NCI-H1436 (cell line): ENCODE measurements at places on chromosomes 3 and 15.

GRCh38 chr15:28913171-28913765 lies 27.5 kb downstream of the APBA2 start:
- DNase-seq = no peak

- no peak for DNase-seq
These were observed 27.8 kb downstream of the GAP43 start for GRCh38 chr3:115651087-115651486.

DNA sequence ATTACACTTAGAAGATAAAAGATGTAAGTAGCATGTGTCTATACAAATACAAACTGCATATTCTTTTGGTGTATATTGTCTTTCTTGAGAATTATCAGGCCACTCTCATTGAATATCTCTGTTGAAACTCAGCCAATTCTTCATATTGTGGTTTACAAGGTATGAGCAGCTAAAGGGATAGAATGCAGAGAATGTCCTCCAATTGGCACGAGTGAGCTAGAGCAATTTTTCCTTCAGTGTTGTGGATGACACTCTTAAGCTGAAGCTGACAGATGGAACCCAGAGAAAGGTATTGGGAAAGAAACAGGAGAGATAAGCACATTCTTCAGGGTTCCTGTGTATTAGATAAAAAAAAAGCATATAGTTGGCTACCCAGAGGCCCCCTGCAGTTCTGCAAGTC lies 453.1 kb downstream of the EPHA3 start:
- no peak for DNase-seq

- DNase-seq = no peak
These were observed 31.5 kb downstream of the MBNL1 start for GRCh38 chr3:152300029-152300731.

DNA sequence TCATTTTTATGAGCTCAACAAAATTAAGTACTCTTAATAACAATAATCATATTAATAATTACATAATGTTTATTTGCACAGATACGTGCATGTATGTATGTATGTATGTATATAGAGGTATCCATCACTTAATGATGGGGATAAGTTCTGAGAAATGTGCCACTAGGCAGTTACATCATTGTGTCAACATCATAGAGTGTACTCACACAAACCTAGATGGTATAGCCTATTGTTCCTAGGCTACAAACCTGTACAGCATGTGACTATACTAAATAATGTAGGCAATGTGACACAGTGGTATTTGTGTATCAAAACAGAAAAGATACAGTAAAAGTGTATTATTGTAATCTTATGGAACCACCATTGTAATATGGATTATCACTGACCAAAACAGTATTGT lies 874.7 kb upstream of the GBE1 start:
- no peak for DNase-seq

DNA sequence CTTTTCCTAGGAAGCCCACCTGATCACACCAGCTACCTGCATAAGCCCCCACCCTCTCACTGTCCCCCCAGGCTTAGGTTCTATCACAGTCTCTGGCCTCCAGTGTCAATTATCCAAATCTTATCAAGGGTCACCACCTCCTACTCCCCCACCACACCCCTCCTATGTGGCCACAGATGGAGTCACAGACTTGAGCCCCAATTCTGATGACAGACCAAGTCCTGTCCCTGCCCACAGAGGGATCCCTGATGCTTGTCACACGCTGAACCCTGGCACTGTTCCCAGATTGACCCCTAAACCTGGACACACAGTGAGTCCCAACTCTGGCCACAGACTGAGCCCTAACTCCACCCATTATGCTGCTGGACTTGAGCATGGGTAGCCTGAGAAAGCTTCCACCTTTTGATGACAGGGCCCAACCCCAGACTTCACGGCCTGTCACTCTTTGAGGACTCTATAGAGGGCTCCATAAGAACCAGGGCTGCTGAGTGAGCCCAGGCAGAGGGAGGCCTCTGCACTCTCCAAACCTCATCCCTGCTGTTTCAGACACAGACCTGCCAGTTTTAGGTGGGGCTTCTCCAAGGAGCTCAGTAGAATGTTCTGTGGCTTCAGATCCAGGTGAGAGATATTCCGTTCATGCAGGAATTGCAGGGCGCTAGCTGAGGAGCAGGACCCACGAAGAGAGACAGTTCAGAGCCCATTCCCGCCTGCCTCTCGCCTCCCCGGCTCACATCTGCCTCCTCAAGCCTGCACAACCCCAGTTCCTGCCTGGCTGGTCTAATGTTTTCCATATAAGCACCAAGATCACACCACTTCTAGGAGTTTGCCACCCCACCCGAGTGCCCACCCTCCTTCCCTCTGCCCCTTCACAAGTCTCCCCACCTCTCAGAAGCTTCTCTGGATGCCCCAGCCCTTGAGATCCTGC lies 1.8 kb downstream of the ULK3 start:
- no peak for DNase-seq

DNA sequence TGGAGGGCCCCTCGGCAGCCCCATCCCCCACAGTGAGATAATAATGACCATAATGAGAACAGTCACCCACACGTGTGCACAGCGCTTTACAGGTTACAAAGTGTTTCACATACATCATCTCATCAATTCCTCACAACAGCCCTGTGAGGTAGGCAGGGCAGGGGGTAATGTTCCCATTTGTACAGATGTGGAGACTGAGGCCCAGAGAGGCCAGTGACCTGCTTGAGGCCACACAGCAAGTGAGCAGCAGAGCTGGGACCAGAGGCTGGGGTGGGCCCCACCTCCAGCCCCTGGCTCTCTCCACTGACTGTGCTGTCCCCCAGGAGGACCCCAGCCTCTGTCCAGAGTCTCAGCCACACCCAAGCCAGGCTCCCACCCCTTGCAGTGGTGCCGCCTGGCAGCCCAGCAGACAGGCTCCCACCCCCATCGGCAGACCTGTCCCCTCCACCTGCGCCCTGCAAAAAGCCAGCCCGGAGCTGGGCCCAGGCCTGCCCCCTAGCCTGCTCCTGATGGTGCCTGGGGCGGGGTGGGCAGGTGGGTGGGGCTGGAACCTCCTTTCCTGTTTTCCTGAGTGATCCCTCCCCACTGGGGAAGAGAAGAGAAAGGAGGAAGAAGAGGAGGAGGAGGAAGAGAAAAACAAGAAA lies 19.6 kb downstream of the LINGO1 start:
- no peak for DNase-seq
